GM12864 (cell line): ENCODE measurements at places on chromosomes 3 and 15.

- DNase-seq = no peak
These were observed 283.2 kb upstream of the LMCD1 start for GRCh38 chr3:8218353-8218940.

GRCh38 chr3:15300323-15301078 is 31.9 kb downstream of the SH3BP5 start:
- no peak for DNase-seq

DNA sequence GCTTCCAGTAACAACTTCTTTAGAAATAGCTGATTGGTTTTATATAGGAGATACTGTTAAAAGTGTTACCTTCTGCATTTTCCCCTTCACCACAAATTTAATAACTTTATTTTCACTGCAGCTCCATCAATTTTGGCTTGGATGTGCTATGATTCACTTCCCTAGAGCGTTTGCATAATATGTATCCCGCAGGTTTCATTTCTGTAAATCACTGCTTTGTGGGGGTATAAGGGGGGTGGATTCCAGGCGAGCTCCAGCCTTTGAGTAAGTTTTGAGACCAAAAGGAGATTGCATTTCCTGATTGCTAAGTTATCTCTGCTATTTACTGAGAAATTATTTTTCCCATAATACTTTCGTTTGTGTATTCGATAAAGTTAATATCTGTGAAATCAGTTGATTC is 232.6 kb downstream of the TBL1XR1 start:
- DNase-seq = no peak

GRCh38 chr3:81859524-81859923 is 98.1 kb upstream of the GBE1 start:
- DNase-seq = no peak

DNA sequence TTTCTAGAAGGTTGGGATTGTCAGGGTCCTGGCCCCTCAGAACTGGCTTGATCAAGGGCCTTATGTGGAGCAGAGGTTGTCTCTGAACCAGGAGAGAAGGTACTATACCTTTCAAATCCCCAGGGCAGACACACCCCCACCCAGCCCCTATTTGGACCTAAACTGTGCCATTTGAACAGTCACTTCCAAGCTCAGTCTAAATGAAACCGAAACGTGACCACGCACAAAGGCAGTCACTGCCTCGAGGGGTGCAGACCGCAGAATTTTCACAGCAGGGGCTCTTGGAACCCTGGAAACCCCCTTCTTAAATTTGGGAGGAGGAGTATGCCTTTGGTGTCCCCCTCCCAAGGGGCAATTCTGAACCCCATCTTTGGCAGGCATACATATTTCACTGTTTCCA is 53.7 kb downstream of the GRIP2 start:
- DNase-seq = no peak

GRCh38 chr15:59104602-59104911 is 389 bp upstream of the CCNB2 start:
- DNase-seq = no peak

- no peak for DNase-seq
These were observed 15.3 kb upstream of the MCCC1 start for GRCh38 chr3:183114384-183115178.

GRCh38 chr15:33161209-33161608 is 33.3 kb downstream of the FMN1 start:
- no peak for DNase-seq

GRCh38 chr3:101531473-101532086 is 18.6 kb upstream of the SENP7 start:
- DNase-seq = no peak

GRCh38 chr3:112984485-112984884 is 6.3 kb upstream of the GTPBP8 start:
- DNase-seq = no peak
